Left lung (tissue), 14 donors: ENCODE measurements at places on chromosomes 7 and 10. TPM values are rescaled to one million over a fixed set of nuclear protein-coding genes. Genes with fewer than 3 reads are reported as not detected.

GRCh38 chr7:104198673-104199278 lies 9.0 kb downstream of the ORC5 start:
- no peak for DNase-seq
- peaks cover 93% of the 10 kb centered on the region for H3K36me3 ChIP-seq
- no peak overlapping the region for H3K27ac ChIP-seq
- no peak overlapping the region for H3K4me3 ChIP-seq
- H3K27me3 ChIP-seq, result no peaks in the 10 kb centered on the region

The DDC gene
- total RNA-seq, result 1.2 TPM

GRCh38 chr10:89355394-89355931 lies 22.4 kb upstream of the IFIT1B start:
- H3K4me1 ChIP-seq, result peaks cover 14% of the 10 kb centered on the region
- H3K27ac ChIP-seq, result no peak overlapping the region
- no peak overlapping the region for H3K4me3 ChIP-seq
- no peaks in the 10 kb centered on the region for H3K36me3 ChIP-seq

The EMX2 gene
- total RNA-seq, result not detected

DNA sequence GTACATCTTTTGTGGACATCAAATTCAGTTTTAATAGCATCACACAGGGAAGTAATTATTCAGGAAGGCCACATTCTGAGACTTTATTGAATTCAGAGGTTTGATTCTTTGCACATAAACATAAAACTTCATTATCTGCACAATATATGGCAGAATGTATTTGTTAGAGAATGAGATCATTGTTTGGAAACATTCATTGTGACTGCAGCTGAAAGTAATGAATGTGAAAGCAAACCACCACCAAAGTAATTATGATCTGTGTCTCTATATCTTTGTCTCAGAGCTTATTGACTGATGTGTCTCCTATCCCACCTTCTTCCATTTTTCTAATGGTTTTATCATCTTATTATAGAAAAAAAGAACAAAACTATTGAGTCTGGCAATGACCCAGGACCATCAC lies 340.9 kb upstream of the PCDH15 start:
- no peaks in the 10 kb centered on the region for H3K4me1 ChIP-seq
- DNase-seq, result no peak
- H3K4me3 ChIP-seq, result no peak overlapping the region
- no peaks in the 10 kb centered on the region for H3K27me3 ChIP-seq
- no peak overlapping the region for H3K27ac ChIP-seq

The SEMA3E gene
- 4.1 TPM for total RNA-seq

The CALCR gene
- total RNA-seq, result not detected

GRCh38 chr7:37633048-37633447 lies 50.5 kb upstream of the GPR141 start:
- no peaks in the 10 kb centered on the region for H3K4me1 ChIP-seq
- no peaks in the 10 kb centered on the region for H3K36me3 ChIP-seq
- H3K27ac ChIP-seq, result no peak overlapping the region

The MNX1 gene
- not detected for total RNA-seq

DNA sequence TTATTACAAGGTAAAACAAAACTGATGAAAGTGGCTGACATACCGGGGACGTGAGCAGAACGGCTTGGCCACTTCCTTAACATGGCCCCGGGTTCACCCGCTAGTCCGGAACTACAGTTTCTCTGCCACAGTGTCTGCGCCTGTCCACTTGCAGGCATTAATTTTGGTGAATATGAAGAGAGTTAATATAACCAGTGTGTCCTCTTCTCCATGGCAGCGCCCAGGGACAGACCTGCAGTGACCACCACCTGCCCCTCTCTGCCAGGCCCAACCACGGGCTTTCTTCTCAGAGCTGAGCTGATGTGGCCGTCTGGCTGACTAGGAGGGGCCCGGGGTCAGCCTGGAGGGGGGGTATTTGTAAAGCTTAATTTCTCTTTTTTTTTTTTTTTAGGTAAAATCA lies 1.1 kb upstream of the NDUFB2 start:
- DNase-seq, result no peak
- peak overlapping the region; percentile 93 for H3K27ac ChIP-seq
- peaks cover 30% of the 10 kb centered on the region for H3K4me1 ChIP-seq
- no peak overlapping the region for H3K4me3 ChIP-seq
- no peaks in the 10 kb centered on the region for H3K27me3 ChIP-seq

DNA sequence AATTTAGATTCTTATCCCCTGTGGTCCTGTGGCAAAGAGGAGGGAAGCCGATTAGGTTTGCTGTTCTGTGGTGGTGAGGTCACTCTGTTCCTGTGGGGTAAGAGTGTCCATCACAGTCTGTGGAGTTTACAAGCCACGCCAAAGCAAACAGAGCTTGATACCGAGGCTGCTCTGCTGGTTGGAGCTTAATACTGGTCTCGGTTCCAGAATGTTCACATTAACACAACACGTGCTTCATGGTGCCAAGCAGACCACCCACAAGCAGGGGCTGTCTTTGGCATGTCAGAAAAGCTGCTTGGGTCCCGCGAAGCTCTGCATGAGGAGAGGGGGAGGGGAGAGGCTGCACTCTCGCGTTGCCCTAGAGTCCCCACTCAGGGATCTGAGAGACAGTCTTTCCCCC lies 47.5 kb downstream of the DNAJB6 start:
- DNase-seq, result no peak
- no peak overlapping the region for H3K27ac ChIP-seq
- no peaks in the 10 kb centered on the region for H3K36me3 ChIP-seq
- H3K27me3 ChIP-seq, result no peaks in the 10 kb centered on the region

- H3K27ac ChIP-seq, result no peak overlapping the region
- no peak overlapping the region for H3K4me3 ChIP-seq
- DNase-seq, result no peak
- H3K36me3 ChIP-seq, result no peaks in the 10 kb centered on the region
- H3K27me3 ChIP-seq, result no peaks in the 10 kb centered on the region
Observed at GRCh38 chr7:6631605-6632004, 5.5 kb upstream of the ZNF316 start.

DNA sequence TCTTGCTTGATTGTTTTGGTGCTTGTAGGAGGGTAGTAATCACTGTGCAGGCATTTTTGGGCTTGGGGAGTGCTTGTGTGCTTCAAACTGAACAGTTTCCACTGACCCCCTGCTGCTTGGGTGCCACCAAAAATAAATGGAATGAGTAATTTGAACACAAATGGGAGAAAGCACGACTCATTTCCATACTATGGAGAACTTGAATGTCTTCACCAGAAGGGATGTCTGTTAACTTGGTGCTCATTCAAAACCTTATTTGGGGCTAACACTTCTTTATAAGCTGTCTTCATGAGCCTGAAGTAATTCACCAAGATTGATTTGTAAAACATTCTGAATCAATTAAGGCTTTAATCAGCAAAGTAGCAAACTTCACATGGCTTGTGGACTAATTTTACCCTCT lies 560.3 kb downstream of the SDK1 start:
- DNase-seq, result no peak
- H3K36me3 ChIP-seq, result no peaks in the 10 kb centered on the region
- H3K4me1 ChIP-seq, result peaks cover 17% of the 10 kb centered on the region
- H3K4me3 ChIP-seq, result no peak overlapping the region
- no peaks in the 10 kb centered on the region for H3K27me3 ChIP-seq

- no peaks in the 10 kb centered on the region for H3K36me3 ChIP-seq
- DNase-seq, result no peak
- H3K27ac ChIP-seq, result no peak overlapping the region
- H3K27me3 ChIP-seq, result no peaks in the 10 kb centered on the region
- no peak overlapping the region for H3K4me3 ChIP-seq
Observed at GRCh38 chr10:109962247-109962646, 38.9 kb upstream of the XPNPEP1 start.

GRCh38 chr7:45661302-45661995 lies 87.3 kb downstream of the ADCY1 start:
- no peaks in the 10 kb centered on the region for H3K27me3 ChIP-seq
- H3K4me3 ChIP-seq, result no peak overlapping the region
- no peak overlapping the region for H3K27ac ChIP-seq
- no peak for DNase-seq

DNA sequence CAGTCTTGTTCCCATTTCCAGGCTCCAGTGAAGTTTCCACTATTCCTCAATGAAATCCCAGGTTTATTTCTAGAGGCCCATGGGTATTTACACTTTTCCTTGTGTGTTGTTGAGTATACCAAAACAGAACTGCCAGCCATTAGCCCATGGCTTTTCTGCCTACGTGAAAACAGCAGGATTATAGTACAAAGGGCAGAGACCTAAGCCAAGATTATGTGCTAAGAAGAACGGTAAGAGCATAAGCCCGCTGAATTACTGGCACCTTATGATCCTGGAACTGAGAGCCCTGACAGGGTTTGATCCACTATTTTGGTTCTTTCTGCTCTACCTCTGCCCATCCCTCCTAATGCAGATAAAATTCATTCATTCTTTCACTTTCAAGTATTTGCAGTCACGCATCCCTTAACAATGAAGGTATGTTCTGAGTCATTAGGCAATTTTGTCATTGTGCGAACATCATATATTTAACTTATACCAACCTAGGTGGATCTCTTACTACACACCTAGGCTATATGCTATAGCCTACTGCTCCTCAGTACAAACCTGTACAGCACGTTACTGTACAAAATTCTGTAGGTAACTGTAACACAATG lies 16.0 kb downstream of the SEMA3C start:
- no peak overlapping the region for H3K27ac ChIP-seq
- H3K27me3 ChIP-seq, result no peaks in the 10 kb centered on the region

DNA sequence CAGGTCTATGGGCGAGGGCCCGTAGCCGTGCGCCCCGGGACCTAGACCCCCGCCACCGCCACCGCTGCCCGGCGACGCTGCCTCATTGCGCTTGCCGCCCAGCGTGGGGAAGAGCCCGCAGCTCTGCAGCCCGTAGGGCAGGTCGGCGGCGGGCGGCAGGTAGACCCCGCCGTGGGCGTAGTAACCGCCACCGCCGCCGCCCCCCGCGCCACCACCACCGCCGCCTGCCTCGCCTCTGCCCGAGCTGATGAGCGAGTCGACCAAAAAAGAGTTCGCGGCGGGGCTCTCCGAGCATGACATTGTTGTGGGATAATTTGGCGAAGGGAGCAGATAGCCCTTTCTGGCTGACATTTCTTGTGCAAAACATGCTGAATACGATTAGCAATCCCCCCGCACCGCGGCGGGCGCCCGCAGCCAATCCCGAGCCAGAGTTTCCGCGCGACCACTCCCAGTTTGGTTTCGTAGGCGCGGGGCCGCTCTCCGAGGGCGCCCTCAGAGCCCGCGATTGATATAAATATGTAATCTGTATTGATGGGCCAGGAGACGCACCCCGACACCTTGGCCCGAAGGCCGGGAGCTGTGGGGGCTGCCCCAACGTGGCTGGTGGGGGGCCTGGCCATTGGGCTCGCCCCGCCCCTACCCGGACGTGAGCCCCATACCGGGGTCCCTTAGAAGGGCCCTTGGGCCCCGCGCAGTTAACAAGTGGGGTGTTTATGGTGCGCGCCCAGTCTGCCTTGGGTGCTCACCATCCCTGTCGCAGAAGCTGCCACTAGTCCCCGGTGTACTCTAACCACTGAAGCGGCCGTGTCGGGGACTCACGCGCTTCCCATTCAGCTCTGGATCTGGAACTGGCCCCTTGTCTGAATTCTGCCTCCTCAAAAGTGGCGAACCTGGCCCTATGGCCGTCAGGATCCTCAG lies at the start of gene HOXA10:
Gene HOXA10, minus strand, starts transcription at position 365 of the 918 bp plus-strand sequence. Its CDS starts 14 bp downstream, at position 351.
- no peaks in the 10 kb centered on the region for H3K4me1 ChIP-seq
- peaks cover 100% of the 10 kb centered on the region for H3K27me3 ChIP-seq
- DNase-seq, result peak; percentile 22
- H3K4me3 ChIP-seq, result peak within 1 kb of the TSS; percentile 47
- H3K27ac ChIP-seq, result no peak within 1 kb of the TSS

- no peaks in the 10 kb centered on the region for H3K36me3 ChIP-seq
- no peaks in the 10 kb centered on the region for H3K27me3 ChIP-seq
- no peak overlapping the region for H3K27ac ChIP-seq
- H3K4me1 ChIP-seq, result peaks cover 14% of the 10 kb centered on the region
Observed at GRCh38 chr10:19918794-19919193, 102.6 kb downstream of the PLXDC2 start.

DNA sequence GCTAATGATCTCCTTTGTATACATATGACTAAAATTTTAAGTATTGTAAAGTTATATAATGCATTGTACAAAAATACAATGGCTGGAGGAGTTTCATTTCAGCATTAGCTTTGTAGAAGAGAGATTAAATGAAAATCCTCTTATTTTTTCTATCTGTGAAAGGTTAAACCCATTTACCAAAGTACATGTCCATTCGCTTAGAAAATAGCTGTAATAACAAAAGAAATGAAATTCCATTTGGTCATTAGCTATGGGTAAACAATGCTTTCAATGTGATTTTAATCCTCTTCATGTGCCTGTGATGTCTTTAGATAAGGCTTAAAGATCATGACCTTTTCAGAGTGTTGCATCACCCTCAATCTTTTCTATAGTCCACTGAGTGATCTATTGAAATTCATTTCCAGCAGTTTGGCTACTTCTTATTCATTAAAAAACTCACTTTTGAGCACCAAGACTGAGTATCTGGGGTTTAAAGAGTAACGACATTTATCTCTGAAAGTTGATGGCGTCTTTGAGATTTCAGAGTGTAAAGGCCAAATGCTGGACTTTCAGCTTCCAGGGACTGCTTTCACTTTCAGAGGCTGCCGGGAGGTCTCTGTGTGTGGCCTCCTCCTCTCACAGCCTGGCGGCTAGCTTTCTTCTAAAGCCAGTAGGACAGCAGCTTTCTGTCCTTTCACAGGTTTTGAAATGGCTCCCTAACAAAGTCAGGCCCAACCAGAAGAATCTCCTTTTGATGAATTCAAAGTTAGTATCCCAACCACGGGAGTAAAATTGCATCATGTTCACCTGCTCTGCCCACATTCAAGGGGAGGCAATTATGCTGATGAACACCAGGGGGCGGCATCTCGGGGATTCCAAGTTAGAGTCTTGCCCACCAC lies 701.4 kb upstream of the COBL start:
- no peak overlapping the region for H3K27ac ChIP-seq
- peak; percentile 85 for DNase-seq
- no peaks in the 10 kb centered on the region for H3K4me1 ChIP-seq
- no peaks in the 10 kb centered on the region for H3K27me3 ChIP-seq
- H3K36me3 ChIP-seq, result no peaks in the 10 kb centered on the region

GRCh38 chr10:72459301-72459700 lies 104.6 kb upstream of the DNAJB12 start:
- H3K4me1 ChIP-seq, result peaks cover 7% of the 10 kb centered on the region
- no peak for DNase-seq
- no peaks in the 10 kb centered on the region for H3K36me3 ChIP-seq
- H3K27ac ChIP-seq, result no peak overlapping the region
- H3K4me3 ChIP-seq, result no peak overlapping the region

The CPED1 gene
- total RNA-seq, result 14.1 TPM

GRCh38 chr7:158952776-158953175 lies 96.4 kb downstream of the DYNC2I1 start:
- H3K4me3 ChIP-seq, result no peak overlapping the region
- H3K4me1 ChIP-seq, result no peaks in the 10 kb centered on the region
- H3K36me3 ChIP-seq, result peaks cover 38% of the 10 kb centered on the region
- H3K27ac ChIP-seq, result no peak overlapping the region
- no peaks in the 10 kb centered on the region for H3K27me3 ChIP-seq

The DGKB gene
- not detected for total RNA-seq
